Stromal cell of bone marrow (primary cell): ENCODE measurements at places on chromosomes 5 and 9.

- peak; percentile 99 for DNase-seq
These were observed 41.5 kb downstream of the SH3PXD2B start for GRCh38 chr5:172412724-172413286.

GRCh38 chr5:172716796-172717313 lies 54.1 kb downstream of the DUSP1 start:
- peak; percentile 60 for DNase-seq

DNA sequence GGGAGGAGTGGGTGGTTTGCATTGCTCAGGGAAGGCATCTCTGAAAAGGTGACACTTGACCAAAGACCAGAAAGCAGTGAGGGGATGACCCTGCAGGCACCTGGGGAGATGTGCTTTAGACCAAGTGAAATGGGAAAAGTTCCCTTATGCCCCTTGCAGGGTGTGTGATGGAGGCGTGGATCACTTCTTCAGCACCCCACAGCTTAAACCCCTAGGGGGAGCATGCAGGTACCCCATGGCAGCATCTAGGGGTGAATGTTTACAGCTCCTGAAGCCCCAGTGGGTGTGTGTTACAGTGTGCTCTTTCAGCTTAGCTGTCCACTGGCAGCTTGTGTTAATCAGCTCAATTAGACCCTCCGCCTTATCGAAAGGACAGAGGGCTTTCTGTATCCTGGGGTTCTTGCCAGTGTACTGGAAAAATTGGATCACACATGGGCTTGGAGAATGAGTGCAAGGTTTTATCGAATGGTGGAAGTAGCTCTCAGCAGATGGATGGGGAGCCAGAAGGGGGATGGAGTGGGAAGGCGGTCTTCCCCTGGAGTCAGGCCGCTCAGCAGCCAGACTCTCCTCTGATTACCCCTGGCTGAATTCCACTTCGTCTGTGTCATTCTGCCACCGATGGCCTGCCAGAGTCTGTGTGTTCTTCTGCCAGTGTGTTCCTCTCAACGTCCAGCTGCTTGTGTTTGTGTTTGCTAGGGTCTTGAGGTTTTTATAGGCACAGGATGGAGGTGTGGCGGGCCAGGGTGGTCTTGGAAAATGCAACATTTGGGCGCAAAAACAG lies 6.3 kb downstream of the BHMT2 start:
- no peak for DNase-seq

DNA sequence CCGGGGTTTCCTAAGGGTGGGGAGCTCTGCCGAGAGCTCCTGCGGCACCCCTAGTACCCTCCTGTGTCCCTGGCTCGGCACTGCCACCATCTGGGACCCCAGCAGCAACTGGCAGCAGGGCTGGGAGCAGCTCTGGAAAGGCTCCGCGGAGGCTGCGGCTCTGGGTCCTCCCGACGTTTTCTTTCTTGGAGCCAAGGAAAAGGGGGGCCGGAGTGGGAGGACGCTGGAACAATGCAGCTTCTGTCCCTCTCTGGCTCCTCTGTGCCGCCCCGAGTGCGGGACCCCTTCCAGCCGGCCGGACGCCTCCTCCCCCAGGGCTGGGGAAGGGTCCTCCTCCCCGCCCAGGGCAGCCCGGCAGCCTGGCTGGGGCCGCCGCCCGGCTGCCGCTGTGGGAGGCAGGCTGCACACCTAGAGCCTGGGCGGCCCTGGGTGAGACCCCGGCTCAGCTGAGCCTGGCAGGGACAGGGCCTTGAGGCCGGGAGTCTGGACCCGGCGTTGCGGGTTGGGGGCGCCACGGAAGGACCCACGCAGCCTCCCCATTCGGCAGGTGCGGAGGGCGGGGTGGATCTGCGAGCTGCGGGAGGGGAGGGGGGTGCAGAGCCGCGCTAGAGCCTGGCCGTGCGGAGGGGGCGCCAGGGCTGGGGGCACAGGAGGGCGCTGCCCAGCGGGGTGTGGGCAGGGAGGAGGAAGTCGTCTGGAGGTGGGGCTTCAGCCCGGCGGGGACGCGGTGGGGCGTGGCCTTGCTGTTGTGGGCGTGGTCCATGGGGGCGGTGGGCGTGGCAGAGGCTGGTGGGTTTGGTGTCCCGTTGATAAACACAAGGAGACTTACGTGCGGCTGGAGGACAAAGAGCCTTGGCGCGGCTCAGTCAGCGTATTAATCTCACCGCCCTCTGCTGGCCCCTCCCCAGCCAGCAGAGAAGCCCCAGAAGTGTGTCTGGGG lies 15.1 kb downstream of the GPSM1 start:
- DNase-seq: no peak

DNA sequence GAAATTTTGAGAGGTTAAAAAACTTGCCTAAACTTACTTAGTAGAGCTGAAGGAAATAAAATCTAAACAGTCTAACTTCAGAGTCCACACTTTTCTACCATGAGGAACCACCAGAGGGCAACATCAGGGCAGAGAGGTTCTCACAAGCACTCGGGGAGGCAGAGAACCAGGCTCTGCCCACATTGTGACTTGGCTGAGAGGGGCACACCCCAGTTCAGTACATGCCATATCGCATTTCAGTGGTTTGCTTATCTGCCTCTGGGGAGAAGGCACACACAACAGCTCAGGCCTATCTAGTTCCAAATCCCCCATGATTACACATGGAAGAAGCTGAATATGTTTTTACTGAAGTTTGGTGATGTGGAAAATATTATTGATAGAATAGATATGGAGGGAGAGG lies 49.2 kb downstream of the EQTN start:
- peak; percentile 54 for DNase-seq

DNA sequence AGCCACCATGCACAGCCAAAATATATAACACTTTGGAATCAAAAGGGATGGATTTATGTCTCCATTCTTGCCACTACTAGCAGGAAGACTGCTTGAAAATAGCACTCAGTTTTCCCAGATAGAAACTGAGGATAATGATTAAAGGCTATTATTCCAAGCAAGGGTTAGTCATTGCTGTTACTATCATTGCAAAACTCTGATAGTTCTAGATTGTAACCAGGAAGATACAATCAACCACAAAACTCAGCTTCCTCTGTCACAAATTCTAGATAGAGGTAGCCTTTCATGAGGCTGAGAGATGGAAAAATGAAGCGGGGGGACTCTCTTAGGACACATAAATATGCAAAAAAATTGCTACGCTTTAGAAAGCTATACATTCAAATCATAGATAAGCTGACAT lies 3.1 kb downstream of the ANXA1 start:
- no peak for DNase-seq

- DNase-seq: no peak
These were observed 136.5 kb downstream of the MTRR start for GRCh38 chr5:8005416-8005815.

- DNase-seq: no peak
These were observed 271.3 kb downstream of the ZSWIM6 start for GRCh38 chr5:61603211-61603908.

DNA sequence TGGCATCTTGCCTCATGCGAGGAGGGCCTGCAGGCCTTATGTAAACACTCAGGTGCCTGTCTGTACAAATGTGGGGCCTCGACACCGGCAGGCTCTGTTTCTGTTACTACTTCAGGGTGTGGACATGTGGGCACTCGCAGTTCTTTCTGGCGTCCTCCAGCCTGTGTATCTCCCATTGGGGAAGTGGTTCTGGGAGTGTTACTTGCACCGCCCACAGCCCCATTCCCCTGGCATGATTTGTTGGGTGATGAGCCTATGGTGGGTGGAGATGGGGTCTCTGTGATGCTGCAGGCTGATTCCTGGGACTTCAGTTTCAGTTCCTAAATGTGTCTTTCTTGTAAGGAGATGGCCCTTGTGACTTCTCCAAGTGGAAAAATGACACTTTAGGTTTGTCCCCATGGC lies 82.1 kb upstream of the PITX1 start:
- DNase-seq: no peak

DNA sequence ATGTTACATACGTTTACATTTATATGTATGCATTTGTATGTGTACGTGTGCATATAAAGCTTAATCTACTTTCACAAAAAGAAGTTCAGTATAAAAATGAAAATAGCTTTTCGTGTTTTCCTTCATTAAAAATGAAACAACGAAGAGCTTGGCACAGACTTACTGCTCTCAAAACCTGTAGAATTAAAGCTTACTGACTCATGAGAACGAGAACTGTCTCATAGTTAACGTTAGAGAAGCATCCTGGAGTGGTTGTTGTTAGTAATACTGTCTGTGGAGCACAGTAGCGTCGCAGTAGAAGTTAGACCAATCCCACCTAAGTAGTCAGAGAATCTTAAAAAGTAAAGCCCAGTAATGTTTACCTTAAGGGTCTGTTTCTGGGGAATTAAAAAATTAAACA lies 1.3 kb downstream of the MAT2B start:
- DNase-seq: no peak

DNA sequence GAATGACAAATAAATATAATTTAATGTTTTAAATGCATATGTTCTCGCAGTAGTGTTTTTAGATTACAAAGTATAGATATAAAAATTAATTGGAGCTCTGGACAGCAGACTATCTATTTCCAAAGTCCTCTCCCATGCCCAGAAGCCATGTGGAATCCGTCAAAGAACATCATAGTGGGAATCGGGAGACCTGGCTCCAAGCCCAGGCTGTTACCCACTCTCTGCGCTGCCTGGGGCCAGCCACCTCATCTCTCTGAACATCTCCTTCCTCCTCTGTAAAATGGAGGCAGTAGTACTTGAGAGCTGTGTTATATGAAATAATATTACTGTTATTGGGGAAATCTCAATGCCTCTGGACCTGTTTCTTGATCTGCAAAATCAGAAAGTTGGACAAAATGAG lies 58.1 kb upstream of the SLC30A5 start:
- no peak for DNase-seq

DNA sequence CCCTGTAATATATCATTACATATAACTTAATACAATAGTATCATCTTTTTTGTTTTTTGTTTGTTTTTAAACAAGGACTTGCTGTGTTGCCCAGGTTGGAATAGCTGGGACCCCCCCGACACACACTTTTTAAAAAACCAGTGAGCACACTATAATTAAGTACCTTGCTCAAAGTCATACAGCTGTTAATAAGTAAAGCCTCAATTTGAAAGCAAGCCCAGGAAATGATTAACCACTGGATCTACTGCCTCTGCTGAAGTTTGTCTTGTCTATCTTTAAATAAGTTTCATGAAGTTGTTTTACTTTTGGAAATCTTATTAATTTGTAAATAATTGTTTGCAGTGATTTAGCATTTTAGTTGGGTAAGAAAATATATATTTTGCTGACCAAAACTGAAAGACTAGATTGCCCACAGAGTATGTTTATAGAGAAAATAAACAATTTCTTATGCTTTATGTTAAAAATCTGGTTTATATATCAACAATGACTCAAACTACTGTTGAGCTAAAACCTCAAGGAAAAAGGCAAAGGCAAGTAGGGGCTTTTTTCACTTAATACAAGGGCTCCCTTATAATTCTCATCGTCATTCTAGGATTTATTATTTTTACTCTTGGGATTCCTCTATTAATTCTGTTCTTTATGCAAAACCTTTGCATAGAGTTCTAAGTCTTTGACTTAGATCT lies 5.8 kb upstream of the CARNMT1 start:
- no peak for DNase-seq

DNA sequence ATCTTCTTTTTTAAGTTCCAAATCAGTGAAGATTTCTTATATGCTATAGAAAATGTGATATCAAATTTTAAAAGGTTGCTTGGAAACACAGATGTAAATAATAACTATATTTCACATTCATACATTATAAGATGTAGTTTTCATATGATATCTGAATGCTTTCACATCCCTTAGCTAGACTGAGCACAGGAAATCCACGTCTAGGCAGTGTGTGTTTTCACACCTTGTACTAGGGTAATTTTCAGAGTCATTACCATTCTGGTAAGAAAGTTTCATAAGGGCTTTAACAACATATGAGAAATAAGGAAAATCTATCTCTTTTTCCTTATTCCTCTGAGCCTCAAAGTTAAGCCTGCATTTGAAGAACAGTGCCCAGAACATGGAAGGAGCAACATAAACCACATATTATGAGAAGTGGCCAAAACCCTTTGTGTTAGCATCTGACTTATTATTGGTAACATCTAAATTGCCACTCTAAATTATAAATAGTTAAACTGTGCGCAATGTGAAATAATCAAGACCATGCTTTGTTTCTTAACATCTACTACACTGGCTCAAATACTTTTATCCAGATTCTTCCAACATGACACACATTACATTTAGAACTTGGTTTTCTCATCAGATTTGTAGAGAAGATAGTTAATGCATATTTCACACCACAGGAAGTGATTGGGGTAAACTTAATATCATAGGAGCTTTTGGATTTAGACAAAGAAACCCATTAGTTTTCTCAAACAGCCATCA lies 113.3 kb downstream of the PPP2R2B start:
- no peak for DNase-seq

- no peak for DNase-seq
These were observed 15.2 kb upstream of the AFAP1L1 start for GRCh38 chr5:149256451-149256850.

- no peak for DNase-seq
These were observed 197.0 kb upstream of the VLDLR start for GRCh38 chr9:2424619-2425033.

DNA sequence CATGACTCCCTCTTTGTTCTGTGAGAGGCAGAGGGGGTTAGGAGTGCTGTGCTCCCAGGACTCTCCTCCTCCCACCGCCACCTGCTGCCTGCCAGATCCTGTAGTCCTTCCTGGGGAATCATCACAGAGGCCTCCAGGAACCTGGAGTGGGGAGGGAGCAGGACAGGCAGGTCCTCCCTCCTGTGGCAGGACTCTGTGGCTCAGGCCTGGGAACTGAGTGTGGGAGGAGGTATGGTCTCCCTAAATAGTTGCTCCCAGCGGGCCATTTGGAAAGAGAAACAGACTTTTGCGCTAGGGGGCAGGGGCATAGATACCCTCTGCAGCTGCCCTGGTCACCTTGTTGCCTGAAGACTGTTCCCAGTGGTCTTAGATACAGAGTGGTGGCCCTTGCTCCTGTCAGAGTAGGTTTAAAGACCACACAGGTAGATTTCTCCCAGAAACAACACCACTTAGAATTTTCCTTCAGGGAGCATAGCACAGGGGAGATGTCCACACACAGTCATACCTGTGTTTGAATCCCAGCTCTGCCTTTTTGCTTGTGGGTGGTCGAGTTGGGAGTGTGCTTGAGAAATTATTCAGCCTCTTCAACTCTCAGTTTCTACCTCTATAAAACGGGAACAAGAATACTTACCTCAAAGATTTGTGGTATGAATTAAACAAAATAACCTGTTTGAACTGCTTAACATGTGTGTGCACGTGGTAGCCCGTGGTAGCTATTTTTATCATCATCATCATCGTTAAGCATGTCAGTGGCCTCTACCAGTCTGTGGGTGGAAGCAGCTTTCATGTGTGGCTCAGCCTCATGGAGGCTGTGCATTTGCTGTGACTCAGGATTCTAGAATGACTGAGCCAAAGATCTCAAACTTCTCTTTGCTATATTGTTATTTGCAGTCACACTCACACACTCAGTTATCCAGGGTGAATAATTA lies 55.8 kb downstream of the SLC22A5 start:
- DNase-seq: peak; percentile 77

GRCh38 chr5:74205767-74206578 lies 434.6 kb downstream of the ENC1 start:
- no peak for DNase-seq

- DNase-seq: no peak
These were observed 220.1 kb downstream of the PIK3R1 start for GRCh38 chr5:68435611-68436010.
